Suprapubic skin (tissue), 4 donors: ENCODE measurements at places on chromosomes 2 and 18. TPM values are rescaled to one million over a fixed set of nuclear protein-coding genes. Genes with fewer than 3 reads are reported as not detected.

- DNase-seq, result no peak
Observed at GRCh38 chr2:147068071-147068470, 776.8 kb upstream of the ACVR2A start.

The MYCN gene
- 0.57 TPM for total RNA-seq

The PDE6D gene
- total RNA-seq, result 22.1 TPM

DNA sequence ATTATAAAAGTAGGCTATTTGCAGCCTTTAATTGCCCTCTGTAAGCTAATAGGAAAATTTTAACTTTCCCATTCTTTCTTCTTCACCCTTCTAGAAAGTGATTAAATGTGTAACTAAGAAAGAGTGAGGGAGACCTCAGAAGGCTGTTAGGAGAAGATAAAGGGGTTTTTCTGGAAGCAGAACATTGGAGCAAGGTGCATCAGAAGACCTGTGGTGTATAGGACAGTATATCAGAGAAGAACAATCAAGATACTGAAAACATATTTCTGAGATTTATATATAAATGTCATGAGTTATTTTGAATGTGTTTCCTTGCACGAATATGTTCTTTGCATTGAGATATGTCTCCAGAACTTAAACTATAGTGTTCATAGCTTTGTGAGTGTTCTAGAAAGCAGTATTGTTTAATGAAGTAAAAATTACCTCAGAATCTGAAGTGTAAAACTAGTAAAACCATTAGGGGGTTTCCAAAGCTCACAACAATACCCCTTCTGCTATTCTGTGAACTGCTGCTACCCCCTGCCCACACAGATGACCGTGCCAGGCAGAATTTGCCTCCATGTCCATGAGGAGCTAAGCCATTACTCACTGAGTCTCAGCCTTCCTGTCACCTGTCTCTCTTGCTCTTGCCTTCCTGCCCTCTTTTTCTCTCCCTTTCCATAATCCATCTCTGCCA is 537.9 kb downstream of the EPHA4 start:
- DNase-seq, result no peak

GRCh38 chr2:31151501-31151900 is 13.3 kb upstream of the GALNT14 start:
- no peak for DNase-seq

DNA sequence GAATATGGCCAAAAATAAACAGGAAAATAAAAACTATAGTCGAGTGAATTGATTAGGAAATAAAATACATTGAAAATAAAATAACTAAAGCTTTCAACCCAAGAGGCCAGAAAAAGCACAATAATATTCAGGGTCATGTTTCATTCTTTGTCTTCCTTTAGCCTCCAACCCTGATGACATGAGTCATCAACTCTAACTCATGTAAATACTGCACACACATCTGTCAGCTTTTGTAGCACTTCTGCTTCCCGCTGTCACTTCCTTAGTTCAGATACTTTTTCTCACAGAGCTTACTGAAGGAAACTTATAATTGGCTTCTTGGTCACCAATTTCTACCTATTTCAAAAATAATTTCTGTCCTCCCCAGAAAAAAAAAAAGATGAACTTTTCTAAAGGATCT is 112.8 kb downstream of the UPP2 start:
- DNase-seq, result no peak

DNA sequence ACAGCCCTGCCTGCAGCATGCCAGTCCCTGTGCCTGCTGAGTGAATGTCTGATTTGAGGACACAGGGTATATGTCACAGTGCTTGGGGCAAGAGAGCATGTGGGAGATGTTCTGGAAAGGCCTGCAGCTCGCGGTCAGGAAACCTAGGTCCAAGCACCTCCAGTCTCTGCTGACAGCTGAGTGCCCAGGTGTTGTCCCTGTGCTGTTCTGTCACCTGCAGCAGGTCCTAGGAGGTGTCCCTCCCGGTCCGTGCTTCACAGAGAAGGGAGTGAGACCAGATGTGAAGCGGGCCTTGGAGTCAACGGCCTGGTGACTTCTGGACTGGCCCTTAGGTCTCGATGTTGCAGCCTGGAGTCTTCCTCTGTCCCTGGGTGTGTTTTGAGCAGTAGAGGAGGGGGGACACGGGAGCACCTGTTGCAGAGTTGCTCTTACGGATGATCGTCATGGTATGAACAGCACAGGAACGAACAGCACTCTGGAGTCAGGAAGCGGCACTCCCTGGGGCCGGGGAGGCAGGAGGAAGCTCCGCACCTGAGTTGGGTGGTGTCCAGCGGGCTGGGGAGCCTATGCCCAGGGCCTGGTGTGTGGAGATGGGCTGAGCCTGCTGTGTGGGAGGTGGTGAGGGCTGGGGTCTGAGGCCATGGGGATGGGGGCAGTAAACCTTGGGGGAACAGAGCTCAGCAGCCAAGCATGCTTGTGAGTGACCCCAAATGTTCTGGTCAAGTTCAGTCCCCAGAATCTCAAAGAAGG is 21.6 kb upstream of the ARHGEF4 start:
- peak; percentile 56 for DNase-seq

DNA sequence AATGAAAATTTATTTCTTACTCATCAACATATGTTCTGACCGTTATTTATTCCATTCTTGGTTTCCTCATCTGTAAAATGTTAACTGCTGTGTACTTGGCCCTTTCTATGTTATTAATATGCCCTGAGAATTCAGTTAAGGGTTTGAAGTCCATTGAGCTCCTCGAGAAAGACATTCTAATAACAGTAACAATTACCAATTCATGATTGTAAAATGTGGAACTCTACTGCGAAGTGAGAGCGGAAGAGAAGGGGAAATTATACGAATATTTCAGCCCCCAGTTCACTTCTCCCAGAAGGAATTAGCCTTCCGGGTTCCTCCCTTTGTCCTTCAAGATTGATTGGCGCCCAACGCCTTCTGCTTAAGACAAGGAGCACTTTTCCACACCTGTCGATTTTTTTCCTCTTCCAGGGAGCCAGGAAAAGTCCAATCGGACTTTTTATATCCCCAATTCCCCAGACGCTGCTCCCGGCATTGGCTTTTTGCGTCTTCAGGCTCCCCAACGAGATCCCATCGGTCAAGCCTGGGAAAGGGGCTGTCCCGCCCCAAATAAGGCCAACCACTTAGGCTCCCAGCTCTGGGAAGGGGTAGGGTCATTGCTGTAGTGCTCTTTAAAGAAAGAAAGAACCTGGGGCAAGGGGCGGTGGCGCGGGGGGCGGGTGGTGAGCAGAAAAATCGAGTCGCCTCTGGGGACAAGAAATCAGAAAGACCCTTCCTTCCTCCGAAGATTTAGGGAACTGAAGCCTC is 1.6 kb downstream of the DSC2 start:
- peak; percentile 62 for DNase-seq

DNA sequence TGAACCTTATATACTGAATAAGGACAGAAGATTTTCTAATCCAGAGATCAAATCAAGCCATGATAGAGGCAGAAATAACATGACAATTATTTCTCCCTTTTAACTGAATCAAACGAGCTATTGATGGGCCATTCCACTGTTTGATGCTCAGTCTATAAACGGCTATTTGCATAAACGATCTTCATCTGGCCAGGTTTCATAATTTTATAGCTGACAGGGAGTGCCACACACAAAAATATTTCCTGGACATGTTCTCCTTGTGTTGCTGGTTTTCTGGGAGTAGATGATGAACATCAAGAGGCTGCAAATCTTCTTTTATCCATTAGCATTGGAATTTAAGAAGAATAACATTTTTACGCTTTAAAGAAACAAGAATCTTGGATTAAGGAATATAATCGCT is 63.1 kb downstream of the ACVR1C start:
- no peak for DNase-seq

DNA sequence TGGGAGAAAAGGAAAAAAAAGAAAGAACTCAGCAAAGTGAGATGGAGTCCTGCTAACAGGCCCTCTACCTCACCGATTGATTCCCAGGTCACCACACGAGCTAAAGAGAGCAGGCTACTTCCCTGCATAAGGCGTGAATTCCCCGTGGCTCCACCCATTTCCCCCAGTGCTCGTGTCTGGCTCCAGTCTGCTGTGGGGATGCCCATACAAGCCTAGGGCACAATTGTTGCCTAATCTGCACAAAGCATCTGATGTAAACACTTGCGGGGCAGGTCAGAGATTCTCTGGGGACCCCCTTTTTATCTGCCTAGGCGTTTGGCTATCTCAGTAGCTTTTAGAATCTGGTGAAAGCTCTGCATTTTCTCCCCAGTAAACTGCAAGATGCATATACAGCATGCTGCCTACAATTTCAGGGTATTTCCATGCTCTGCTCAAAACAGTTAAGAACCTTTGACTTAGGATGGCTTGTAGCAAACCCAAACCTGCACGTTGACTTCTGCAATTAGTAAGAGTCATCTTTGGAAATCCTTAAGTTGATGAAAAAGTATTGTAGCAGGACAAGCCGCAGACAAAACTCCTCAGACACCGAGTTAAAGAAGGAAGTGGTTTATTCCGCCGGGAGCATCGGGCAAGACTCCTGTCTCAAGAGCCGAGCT is 34.8 kb downstream of the MYO3B start:
- DNase-seq, result no peak

DNA sequence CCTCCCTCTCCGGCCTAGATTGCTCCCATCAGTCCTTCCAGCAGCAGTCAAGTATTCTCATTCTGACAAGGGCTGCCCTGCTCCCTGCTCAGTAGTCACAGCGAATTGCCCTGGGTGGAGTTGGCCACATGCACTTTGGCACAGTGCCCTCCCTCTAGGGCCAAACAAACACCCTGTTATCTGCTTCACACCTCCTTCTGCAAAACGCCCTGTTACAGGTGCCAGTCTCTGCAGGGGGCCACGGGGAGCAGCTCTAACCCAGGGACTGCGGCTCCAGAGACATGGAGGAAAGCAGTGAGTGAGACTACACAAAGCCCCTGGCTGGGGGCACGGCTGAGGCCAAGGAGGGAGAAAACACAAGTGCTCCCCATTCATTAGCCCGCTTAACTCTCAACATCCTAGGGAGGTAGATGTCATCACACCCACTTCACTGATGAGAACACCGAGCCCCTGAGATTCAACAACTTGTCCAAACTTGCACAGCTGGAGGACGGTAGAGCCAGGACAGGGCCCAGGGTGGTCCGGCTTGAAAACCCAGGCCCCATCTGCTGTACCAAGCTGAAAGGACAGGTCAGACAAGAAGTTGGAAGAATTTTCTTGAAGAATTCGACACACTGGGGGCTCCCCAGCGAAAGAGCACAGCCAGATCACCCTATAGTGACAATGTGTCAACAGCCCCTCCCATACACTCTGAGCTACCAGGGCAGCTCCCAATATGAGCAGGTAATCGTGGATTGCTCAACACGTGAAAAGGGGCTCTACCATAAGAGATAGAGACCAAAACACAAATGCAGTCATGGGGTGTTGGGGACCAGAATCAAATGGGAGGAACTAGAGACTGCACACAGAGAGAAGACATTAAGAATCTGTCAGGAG is 8.7 kb upstream of the TFCP2L1 start:
- DNase-seq, result no peak

GRCh38 chr2:238938003-238938400 is 90.1 kb downstream of the TWIST2 start:
- peak; percentile 54 for DNase-seq

DNA sequence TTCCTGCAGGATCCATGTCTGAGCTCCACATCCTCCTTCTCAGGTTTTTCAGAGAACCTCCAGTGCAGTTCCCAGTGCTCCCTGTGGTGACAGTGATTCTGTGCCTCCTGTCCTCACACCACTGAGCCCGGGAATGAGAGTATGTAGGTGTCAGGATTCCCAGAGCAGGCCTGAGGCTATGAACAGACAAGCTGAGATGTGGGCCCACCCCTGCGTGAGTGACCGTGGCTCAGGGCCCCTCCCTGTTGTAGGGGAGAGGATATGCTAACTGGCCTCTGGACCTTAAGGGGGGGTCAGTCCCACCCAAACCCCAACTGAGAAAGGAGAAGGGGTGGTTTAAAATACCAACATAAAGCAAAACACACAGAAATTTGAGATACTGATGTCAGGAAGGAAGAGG is 104.8 kb upstream of the RAB12 start:
- no peak for DNase-seq

DNA sequence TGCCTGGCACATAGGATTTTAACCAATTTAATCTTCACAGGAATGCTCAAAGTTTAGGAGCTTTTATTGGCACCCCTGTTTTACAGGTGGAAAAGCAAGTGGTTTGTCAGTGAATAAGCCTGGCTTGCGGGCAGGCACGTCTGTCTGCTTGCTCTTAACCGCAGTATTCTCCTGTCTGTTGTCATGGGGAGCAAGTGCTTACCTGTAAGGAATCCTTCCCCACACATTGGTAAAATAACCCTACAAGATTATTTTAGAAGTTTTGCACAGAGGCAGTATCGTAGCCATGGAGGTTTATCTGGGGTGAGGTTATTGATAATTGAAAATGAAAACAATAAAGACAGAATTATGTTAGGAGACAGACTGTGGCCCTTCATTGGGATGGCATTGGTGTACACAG is 174.9 kb downstream of the AGAP1 start:
- no peak for DNase-seq

DNA sequence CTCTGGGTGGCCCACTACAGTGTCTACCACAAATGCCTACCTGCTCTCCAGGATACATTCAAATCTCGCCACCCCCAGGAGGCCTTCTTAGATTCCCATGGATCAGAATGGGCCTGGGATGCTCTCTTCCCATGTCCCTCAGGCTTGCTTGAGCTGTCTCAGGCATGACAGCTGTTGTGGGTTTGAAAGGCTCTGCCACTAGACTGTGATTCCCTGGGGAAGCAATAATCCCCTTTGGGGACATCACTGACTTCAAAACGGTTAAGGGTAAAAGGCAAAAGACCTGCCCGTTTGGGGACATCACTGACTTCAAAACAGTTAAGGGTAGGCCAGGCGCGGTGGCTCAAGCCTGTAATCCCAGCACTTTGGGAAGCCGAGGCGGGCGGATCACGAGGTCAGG is 35.8 kb upstream of the ZNF516 start:
- no peak for DNase-seq

GRCh38 chr2:185796758-185797157 is 58.2 kb downstream of the FSIP2 start:
- no peak for DNase-seq

GRCh38 chr2:223929571-223930102 is 15.5 kb downstream of the WDFY1 start:
- no peak for DNase-seq

DNA sequence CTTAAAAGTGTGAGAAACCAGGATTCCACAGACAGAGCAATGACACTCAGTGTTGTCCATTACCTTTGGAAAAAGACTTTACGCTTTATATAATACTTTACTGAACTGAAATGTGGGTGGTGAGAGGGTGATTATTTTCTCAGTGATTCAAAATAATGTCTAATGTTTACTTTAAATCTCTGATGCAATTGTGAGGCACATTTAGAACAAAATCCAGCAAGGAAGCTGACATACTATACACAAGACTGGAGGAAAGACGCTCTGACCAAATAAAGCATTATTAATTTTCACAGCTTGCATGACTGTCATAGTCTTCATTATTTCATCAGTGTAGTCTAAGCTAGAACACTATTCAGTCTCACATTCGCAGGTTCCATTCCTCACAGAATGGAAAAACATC is 34.1 kb upstream of the STAT1 start:
- no peak for DNase-seq

GRCh38 chr2:13583609-13584008 is 866.9 kb downstream of the TRIB2 start:
- no peak for DNase-seq

DNA sequence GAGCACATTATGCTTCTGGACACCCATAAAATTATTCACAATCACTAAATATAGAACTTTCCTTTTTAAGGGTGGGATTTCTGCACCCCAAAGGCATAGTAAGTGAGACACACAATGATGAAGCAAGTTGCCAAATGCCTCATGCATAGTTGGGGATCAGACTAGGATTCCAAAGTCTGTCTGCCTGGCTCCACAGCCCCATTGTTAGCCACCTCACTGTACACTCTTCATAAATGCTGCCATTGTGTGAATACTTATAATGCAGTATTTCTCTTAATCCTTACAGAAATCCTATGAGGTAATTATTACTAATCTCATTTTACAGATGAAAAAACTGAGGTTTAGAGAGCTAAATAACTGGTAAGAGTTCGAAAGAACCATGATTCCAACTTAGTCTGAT is 738.6 kb downstream of the ERBB4 start:
- DNase-seq, result no peak
